ENCODE measurements at places on chromosomes 3 and 15. TPM values are rescaled to one million over a fixed set of nuclear protein-coding genes. Genes with fewer than 3 reads are reported as not detected.

The TGM4 gene
- not detected for total RNA-seq

DNA sequence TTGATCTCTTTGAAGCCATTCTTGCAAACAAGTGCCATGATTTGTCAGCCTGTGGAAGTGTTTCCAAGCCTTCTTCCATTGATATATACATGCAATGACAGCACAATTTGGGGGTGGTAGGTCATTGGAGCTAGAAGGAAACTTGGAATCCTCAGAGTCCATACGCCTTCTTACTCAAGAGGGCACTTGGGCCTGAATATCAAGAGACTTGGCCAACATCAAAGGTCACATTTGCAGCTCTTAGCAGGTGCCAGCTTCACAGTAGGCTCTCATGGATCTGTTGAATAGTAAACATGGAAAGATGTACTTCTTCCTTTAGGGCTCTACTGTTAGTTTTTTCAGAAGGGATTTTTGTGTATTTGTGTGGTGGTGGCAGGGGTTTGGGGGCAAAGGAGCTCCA, 50.9 kb downstream of the RHCG start:
- no peak for DNase-seq

- no peak for DNase-seq
Observed at GRCh38 chr3:133563816-133564215, 9.7 kb upstream of the CDV3 start.

GRCh38 chr3:190387578-190388213, at the start of gene CLDN16:
CLDN16 (plus strand) TSS chr3:190388163; CDS start chr3:190388330, 167 bp downstream.
- DNase-seq = no peak

GRCh38 chr15:40918146-40918798, 10.9 kb upstream of the DLL4 start:
- no peak for DNase-seq

The TEX55 gene
- total RNA-seq = not detected

- DNase-seq = no peak
Observed at GRCh38 chr3:97934980-97935695, 37.1 kb downstream of the RIOX2 start.

- DNase-seq = peak; percentile 71
Observed at GRCh38 chr3:158659454-158660237, 12.8 kb downstream of the LXN start.

DNA sequence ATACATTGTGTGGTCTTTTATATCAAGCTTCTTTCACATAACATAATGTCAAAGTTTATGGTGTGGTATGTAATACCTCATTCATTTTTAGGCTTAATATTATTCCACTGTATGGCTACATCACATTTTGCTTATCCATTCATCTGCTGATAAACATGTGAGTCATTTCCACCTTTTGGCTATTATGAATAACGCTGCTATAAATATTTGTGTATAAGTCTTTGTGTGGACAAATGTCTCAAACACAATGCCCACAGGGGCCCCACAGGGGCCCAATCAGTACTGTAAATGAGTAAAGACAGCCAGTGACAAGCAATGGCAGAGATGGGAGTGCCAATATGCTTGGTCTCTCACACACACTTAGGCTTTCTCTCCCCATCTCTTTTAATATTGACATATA, 54.2 kb downstream of the PIK3R4 start:
- DNase-seq = no peak

GRCh38 chr15:55587321-55588069, 650 bp downstream of the PYGO1 start:
- DNase-seq = no peak

DNA sequence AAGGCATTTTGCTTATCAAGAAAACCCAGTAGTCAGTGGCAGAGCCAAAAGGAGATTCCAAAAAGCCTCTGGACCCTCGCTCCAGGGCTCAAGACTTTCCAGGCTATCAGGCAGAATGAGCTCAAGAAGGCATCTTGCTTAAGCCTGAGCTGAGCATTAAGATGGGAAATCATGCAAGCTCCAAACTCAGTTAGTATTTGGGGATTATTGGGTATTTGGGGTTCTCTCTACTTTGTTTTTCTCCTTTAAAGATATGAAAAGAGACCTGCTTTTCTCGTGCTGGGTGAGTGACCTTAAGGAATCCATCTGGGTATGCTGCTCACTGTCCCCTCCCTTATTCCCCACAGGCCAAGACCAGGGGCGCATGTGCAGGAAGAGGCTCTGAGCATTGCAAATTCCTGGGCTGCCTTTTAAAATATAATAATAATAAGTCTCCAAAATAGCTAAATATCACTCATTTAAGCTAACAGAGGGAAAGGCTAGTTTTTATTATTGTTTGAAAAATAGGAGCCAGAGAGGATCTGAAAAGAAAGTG, 75.4 kb upstream of the HACD2 start:
- DNase-seq = no peak

DNA sequence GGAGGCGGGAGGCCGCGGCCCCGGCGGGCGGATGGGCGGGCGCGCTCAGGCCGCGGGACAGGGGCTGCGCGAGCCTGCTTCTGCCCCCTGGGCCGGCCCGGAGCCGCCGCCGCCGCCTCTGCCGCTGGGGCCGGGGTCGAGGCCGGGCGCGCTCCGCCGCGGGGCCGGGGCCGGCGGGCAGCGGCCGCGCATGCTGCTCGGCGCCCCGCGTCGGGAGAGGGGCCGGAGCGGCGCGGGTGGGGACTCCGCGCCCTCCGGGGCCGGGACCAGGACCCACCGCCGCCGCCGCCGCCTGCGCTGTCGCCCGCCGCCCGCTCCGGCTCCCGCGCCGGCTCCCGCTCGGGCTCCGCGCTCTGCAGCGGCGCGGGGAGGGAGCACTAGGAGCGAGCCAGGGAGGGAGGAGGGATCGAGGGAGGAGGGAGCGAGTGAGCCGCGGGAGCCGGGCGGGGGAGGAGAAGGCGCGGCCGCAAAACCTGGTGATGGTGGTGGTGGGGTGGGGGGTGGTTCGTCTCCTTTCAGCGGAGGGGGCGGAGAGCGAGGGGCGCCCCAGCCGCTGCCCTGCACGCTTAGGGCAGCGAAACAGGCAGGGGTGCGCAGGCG, at the start of gene LINGO1:
Gene LINGO1, minus strand, starts transcription at position 379 of the 600 bp plus-strand sequence. CDS start 597 bp downstream, outside the sequence.
- no peak for DNase-seq

DNA sequence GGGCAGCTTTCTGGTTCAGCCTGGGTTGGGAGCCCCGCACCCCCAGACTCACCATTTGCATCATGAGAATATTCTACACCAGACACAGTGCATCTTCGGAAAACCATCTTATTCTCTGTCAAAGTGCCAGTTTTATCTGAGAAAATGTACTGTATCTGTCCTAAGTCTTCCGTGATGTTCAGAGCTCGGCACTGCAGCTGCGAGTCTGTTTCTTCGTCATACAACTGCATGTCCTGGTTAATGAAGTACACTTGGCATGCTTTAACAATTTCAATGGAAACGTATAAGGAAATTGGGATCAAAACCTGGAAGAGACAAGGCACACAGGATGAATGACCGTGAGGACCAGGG, 141.5 kb downstream of the ATP10A start:
- DNase-seq = no peak

The BNC1 gene
- not detected for total RNA-seq

- DNase-seq = no peak
Observed at GRCh38 chr3:118137778-118138177, 896.9 kb downstream of the IGSF11 start.

DNA sequence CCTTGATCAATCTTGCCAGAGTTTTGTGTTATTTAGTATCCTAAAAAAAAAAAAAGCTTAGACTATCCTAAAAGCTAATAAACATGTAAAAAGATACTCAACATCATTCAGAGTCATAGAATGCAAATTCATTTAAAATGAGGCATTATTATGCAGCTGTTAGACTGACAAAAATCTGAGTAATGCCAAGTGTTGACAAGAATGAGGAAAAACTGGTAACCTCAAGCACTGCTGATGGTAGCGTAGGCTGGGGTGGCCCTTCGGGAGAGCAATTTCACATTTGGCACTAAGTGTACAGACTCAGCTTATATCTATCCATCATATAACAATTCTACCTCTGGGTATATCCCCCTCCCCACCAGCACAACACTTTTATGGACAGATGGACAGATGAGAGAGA, 280.4 kb downstream of the RAP2B start:
- DNase-seq = no peak

The GOLGA6L10 gene
- total RNA-seq = 1.1 TPM

- DNase-seq = no peak
Observed at GRCh38 chr3:37935290-37935668, 55.3 kb upstream of the VILL start.

DNA sequence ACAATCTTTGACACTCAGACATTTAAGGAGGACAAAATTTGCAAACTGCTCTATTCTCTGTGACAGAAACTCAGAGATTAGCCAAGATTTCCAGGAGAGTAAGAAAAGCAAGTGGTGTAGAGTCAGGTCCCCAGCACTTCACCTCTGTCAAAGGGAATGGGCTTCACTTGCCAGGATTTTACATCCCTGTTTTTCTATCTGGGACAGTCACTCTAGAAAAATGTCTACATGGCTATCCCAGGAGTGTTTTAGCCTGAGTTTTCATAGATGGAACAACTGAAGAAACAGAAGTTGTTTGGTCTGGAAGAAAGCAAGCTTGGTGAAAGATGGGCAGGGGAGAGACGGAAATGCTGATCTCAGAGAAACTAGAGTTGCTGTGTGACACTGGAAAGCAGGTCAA, 3.0 kb downstream of the FAM219B start:
- DNase-seq = no peak

DNA sequence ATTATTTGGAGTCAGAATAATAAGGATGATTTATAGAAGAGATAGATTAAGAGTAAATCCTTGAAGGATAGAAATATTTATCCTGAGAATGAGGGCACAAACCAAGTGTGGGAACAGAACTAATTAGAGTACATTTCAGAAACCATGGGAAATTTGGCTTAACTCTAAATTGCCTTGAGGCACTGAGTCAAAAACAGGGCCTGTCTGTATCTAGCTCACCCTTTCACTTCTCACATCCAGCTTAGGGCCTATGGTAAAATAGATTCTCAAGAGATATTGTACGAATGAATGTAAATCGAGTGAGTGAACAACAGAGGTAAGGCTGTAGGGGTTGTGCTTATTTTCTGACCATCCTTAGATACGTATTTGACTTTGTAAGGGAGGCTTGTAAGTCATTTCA, 586.1 kb upstream of the DPPA4 start:
- no peak for DNase-seq

The ROPN1B gene
- total RNA-seq = not detected

The CCK gene
- not detected for total RNA-seq

GRCh38 chr3:29697989-29698388, 417.1 kb downstream of the RBMS3 start:
- DNase-seq = no peak

The GOLGA8G gene
- not detected for total RNA-seq

The TRAT1 gene
- 82.6 TPM for total RNA-seq

GRCh38 chr15:87528873-87529272, 727.7 kb downstream of the NTRK3 start:
- DNase-seq = no peak

- DNase-seq = no peak
Observed at GRCh38 chr3:166844329-166844728, 535.8 kb downstream of the ZBBX start.

The CNTN3 gene
- not detected for total RNA-seq

- DNase-seq = no peak
Observed at GRCh38 chr15:34984889-34985630, 3.0 kb downstream of the ZNF770 start.

DNA sequence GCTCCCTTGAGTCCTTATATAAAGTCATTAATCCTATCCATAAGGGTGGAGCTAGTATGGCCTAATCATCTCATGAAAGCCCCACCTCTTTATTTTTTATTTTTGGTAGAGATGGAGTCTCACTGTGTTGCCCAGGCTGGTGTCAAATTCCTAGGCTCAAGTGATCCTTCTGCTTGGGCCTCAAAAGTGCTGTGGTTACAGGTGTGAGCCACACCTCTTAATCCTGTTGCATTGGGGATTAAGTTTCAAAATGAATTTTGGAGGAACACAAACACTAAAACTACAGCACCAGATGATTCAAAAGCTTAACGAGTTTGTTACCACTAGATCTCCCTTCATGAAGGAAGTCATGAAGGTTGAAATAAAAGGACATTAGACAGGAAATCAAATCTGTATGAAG, 27.7 kb downstream of the RAB7A start:
- no peak for DNase-seq

GRCh38 chr3:119011528-119011927, 23.1 kb downstream of the IGSF11 start:
- no peak for DNase-seq

DNA sequence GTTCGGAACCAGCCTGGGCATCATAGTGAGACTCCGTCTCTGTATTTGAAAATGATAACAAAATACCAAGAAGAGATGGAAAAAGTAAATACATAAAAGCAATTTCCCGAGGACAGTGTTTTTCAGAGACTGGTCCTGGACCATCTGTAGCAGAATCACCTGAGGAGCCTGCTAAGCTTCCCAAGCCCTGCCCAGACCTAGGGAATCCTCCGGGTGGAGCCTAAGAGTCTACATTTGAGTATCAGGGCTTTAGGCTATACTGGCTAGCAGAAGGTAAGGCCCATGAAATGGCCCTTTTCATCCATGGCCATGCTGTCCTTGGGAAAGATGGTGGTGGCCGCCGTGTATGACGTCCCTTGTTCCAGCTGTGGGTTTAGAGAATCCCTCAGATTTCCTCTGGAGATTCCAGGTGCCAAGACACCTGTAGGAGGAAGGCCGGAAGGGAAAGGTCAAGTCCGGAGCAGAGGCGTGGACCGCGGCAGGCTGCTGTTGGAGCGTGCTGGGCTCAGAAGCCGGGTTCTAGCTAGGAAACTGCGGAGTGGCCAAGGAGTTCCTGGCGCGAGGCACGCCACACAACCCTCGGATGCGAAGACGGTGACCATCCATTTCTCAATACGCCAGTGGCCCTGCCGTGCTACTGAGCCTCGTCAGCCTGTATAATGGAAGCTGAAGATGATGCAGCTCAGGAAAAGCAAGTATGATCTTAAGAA, 50.9 kb downstream of the TMEM44 start:
- DNase-seq = no peak

DNA sequence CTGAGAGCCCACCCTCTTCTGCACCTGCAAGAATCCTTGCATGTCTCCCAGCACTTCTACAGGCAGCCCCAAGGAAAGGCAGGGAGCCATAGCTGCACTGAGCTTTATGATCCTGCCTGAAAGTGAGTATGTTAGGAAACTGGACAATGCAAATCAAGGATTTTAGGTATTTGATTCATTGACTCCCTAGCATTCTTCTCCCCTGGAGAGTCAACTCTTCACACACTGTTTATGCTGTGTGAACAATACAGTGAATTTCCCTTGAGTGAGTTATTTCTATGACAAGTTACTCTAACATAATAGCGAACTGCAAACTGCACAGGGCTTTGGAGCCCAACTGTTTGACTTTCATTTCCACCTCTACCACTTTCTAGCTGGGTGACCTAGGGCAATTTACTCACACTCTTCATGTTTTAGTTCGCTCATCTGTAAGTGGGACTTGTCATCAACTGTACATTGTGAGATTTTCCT, 96.0 kb upstream of the PHLDB2 start:
- DNase-seq = no peak

DNA sequence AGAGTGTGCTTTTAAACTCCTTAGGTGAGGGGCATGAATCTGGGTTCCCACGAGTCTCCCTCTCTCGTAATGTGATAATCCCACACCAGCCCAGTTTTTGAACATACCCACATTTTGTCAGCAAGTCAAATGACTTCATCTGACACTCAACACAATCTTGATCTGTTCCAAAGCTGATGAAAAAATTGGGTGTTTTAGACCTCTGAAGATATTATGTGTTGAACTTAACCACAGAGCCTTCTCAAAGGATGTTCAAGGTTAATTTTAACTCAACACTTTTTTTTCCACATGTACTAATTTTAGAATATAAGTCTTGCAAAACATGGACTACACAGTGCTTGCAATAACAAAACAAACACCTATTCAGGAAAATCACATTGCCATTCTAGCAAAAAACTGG, 123.1 kb downstream of the TGFBR2 start:
- no peak for DNase-seq

The FBXO40 gene
- not detected for total RNA-seq

Measured in CD4-positive, alpha-beta T cell (primary cell).